Brain microvascular endothelial cell (primary cell): ENCODE measurements at places on chromosomes 7 and 10.

- no peak for DNase-seq
Observed at GRCh38 chr7:124515106-124515830, 250.3 kb downstream of the GPR37 start.

- DNase-seq, result peak; percentile 49
Observed at GRCh38 chr10:116753759-116754158, 11.4 kb upstream of the HSPA12A start.

DNA sequence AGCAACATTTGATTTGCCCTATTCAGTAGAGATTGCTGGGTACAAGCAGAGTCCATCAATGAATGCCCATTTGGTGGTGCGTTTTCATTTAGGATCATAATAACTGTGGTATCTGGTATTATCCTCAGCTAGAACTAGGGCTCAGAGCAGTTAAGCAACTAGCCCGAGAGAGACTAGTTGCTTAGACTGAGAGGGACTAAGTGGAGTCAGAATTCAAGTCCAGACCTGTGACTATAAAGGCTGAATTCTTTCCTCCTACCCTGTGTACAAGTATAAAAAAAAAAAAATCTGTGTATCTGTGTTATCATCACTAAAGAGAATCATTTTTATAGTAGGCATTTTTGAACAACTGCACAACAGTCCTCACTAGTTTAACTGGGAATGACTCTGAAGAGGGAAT is 45.3 kb upstream of the DKK1 start:
- DNase-seq, result no peak

- DNase-seq, result peak; percentile 42
Observed at GRCh38 chr7:133742709-133743538, 384.2 kb upstream of the LRGUK start.

DNA sequence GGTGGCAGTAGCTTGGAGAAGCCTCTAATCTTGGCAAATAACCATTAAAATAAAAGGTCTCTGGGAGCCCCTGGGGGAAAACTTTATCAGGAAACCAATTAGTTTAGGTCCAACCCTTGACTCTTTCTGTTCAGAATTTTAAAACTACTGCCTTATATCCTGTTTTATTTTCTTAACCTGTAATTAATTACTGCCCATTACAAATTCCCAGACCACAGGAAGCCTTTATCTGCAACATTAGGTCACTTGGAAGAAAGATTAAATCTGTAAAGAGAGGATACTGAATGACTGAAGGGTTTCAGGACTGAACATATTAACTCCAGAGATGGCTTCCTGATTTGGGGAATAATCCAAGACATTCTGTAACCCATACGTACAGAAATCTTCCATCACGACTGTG is 320.5 kb upstream of the SORCS1 start:
- no peak for DNase-seq

- no peak for DNase-seq
Observed at GRCh38 chr7:81672872-81673271, 97.0 kb downstream of the HGF start.

- peak; percentile 40 for DNase-seq
Observed at GRCh38 chr10:14356921-14357320, 26.2 kb upstream of the FRMD4A start.

- no peak for DNase-seq
Observed at GRCh38 chr10:6091630-6092029, 2.8 kb downstream of the RBM17 start.

DNA sequence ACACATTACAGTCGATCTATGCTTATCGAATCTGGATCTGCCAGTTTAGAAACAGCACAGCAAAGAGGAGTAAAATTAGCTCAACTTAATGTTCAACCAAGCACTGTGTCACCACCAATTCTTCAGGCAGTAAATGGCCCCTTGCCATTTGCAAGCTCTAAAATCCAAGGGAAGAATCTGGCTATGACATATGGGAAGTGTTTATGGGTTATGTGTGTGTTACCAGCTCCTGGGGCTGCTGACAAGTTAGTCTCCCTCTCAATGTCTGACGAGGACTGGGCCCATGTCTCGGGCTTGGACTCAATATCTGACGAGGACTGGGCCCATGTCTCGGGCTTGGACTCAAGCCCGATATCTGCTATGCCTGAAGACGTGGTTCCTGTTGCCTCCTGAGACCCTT is 5.7 kb upstream of the ITIH2 start:
- no peak for DNase-seq

GRCh38 chr7:2520761-2521290 is 1.3 kb downstream of the LFNG start:
- DNase-seq, result no peak

GRCh38 chr10:110985497-110986275 is 66.3 kb downstream of the SHOC2 start:
- DNase-seq, result no peak

GRCh38 chr10:125038637-125039036 is 96.7 kb downstream of the ZRANB1 start:
- DNase-seq, result no peak

- DNase-seq, result peak; percentile 69
Observed at GRCh38 chr10:110671788-110672579, 27.8 kb downstream of the RBM20 start.

GRCh38 chr7:4633012-4633411 is 49.1 kb upstream of the FOXK1 start:
- peak; percentile 12 for DNase-seq

DNA sequence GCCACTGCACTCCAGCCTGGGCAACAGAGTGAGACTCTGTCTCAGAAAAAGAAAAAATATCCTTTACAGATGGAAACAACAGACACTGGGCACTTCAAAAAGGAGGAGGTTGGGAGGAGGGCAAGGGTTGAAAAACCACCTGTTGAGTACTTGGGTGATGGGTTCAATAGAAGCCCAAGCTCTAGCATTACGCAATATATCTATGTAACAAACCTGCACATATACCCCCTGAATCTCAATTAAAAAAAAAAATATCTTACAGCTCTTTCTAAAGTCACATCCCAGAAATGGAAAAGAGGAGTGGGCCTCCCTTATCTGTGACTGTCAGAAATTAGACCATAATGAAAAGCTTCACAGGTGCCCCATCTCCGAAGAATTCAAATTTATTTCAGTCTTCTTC is 12.1 kb downstream of the VIM start:
- DNase-seq, result no peak

- no peak for DNase-seq
Observed at GRCh38 chr10:89900554-89900953, 199.2 kb downstream of the KIF20B start.

DNA sequence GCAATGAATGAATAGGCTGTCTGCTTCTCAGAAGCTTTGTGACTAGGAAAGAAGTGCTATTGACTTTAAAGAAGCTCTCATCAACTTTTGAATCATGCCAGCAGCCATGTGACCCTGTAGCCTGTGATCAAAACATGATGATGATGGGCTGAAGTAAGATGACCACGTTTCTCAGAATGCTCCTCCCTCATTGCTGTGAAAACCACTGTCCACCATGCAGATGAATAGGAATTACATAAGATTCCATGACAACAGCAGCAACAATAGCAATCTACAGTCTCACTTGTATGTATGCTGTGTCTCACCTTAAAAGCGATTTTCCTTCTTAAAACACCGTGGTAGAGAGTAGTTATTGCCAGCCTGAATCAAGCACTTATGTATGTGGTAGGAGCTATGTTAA is 228.4 kb downstream of the TRIL start:
- DNase-seq, result peak; percentile 45

DNA sequence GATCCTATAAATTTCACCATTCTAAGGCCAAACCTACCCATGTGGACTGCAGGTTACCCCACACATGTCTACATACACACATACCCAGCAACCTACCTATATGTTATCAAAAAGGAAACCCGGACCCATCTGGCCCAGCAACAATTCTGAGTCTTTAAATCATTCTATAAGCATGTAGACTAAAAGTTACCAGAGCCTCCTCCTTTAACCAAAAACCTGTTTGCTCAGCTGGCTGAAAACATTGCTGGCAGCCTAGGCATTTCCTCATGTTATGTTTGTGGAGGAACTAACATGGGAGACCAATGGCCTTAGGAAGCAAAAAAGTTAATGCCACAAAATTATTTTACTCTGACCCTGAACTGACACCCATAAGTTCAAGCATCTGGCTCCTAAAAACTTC is 5.3 kb upstream of the ADCK2 start:
- no peak for DNase-seq

DNA sequence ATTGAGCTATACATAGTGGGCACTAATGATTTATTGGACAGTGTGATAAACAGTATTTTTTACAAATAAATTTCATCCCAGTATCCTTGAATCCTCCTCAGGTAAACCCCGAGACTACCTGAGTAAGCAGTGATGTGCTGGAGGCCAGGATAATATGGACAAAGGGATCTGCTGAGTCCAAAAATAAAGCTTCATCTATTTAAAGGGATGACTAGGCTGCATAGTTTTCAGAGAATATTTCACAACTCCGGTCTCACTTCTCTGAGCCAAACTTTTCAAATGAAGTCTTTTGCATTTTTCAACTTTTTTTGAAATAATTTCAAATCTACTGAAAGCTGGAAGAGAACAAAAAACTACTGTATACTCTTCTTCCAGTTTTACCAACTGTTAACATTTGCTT is 2.5 kb downstream of the ACTR3B start:
- DNase-seq, result no peak

DNA sequence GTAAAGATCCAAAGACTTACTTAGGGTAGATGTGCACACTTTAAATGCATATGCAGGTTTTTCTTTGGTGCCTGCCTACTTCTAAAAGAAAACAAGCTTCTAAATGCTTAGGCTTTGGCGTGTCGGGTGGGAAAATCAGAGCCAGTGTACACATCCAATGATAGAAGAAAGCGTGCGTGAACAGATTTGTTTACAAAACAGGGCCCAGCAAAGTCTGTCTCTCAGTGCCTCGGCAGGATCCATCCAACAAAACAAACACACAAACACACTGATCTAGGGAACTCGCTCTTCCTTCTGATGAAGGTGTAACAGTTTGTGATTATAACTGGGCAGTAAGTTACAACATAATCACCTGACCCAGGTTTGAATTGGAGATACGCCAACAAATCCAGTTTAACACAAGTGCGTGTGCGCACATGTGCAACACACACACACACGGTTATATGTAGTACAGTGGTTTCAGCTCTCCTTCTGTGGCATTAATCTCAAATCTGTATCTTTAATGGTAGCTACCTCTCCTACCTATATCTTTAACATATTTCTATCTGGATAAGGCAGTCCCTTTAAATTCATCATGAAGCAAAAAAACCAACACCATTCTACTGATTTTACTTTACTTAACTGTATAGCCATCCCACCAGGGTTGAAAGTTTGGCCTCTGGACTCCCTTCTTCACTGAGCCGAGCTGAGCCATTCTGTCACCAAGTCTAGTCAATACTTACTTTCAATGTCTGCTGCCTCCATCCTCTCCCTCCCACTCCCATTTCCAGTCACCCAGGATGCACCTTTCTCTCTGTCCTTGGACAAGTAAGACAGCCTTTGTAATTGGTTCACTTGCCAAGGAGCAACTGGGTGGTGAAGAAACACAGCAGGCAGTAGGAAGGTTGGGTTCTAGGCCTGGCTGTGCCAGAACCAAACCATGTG is 184.4 kb upstream of the KLF14 start:
- no peak for DNase-seq

- no peak for DNase-seq
Observed at GRCh38 chr10:13340068-13340467, 8.0 kb downstream of the SEPHS1 start.
